ENCODE measurements at places on chromosomes 12 and 14.

- no peak for DNase-seq
These were observed 1.5 kb downstream of the CAPRIN2 start for GRCh38 chr12:30753233-30753632.

- peak; percentile 60 for DNase-seq
These were observed at the start of gene ANO2 for GRCh38 chr12:5945071-5946008. ANO2 (minus strand) TSS chr12:5945259; CDS start chr12:5945217, 42 bp downstream.

GRCh38 chr12:48681399-48681709, 684 bp downstream of the KANSL2 start:
- DNase-seq, result no peak

DNA sequence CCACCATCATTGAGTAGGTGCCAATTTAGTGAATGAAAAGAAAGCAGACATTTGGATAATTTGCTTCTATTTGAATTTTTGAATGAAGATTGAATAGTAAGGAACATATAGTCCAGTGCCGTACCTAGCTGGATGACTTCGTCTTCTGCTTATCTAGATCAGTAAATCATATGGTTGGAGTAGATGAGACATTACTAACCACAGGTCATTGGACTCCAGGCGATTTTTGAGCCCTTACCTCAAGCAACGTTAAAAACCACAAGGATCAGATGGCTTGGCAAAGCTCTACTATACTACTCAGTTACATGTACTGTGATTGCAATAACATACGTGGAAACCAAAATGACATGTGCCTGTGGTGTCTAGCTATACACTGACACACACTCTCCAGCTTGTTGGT, 1.7 kb upstream of the SPATS2 start:
- no peak for DNase-seq

DNA sequence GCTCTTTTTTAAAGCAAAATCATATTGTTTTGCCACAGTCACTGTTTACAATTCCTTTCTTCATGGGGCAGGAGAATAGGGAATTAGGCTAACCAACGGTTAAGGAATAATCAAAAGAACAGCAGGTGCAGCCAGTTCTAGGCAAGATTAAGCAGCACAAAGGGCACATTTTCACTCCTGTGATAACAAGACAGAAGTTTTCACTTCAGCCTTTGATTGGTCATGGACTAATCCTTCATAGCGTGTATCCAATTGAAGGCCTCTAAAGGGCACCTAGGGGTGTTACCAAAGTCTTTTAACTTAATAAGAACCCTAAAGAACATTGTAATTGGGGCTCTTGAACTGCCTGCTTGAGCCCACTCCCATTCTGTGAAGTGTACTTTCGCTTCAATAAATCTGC, 206.9 kb upstream of the AMIGO2 start:
- DNase-seq, result no peak

DNA sequence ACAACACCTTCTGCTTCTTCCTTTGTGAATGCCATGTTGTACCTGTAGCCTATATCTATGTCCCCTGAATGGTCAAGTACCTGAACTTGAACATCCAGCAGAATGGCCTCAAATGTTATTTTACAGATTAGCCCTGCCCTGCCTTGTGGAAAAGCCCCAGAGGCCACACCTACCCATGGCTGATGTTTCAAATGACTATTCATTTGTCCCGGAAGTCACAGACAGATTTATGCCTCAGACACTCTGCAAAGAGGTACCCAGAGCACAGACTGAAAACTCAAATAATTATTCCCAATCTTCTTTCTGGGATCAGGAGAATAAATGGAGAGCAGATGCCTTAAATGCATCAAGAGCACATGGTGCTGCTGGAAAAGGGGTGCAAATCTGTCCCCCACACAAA, 13.0 kb upstream of the DPF3 start:
- no peak for DNase-seq

DNA sequence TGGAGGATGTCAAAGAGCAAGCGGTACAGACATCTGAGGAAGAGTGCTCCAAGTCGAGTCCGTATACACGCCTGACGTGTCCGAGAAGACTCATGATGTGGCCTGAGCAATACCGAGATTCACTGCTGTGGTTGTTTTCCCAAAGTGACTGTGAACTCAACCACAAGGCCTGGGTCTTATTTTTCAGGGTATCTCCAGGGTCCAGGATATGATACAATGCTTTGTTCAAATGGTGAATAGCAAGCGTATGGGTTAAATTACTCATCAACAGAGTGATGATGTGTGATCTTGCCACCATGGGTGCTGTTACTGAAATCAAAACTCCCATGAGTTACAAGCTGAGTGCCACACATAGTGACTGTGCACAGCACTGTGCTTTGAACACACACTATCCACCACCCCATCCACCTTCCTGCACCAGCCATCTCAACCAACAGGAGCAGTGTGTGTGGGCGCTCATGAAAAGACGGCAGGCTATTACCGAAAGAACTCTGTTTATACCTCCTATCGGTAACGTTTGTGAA, 109.6 kb downstream of the BCAT1 start:
- no peak for DNase-seq

DNA sequence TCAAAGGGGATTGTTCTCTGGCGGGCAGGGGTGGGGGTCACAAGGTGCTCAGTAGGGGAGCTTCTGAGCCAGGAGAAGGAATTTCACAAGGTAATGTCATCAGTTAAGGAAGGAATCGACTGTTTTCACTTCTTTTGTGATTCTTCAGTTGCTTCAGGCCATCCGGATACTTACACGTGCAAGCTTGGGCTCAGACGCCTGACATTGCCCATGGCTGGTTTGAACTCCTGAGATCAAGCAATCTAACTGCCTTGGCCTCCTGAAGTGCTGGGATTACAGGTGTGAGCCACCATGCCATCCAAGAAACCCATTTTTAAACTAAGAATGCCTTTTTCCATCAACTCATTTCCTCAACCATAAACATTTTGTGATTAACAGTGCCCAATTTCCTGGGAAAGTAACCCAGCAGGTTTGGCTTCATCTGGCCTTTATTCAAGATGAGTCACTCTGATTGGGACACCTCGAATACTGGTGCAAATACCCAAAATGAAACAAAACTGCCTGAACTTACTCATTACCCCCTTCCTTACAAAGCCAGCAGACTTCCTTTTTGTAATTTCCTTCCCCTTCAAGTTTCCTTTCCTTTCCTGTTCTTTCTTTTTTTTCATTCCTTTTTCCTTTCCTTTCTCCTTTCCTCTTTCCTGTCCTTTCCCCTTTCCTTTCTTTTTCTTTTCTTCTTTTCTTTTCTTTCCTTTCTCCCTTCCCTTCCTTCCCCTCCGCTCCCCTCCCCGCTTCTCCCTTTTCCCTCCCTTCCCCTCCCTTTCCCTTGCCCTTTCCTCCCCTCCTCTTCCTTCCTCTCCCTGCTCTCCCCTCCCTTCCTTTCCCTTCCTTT, 10.2 kb upstream of the RNASE10 start:
- DNase-seq, result no peak

GRCh38 chr12:54154681-54155186, 34.1 kb downstream of the SMUG1 start:
- DNase-seq, result no peak

DNA sequence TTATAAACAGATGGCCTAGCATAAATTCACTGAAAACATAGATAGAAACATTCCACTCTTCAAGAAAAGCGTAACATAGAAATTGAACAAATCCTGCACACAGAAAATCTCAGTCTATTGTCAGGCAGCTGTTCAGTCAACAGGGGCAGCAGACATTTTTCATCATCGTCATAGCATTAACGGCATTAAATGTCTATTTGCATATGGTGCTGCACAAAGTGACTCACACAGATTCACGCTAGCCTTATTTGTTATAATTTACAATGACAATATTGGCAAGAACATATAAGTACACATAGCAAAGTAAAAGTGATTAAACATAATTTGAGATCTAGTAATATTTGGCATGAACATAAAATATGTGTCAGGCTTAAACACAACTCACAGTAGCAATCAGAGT, 95.7 kb downstream of the CEP128 start:
- no peak for DNase-seq

GRCh38 chr12:93200291-93200917, 177.3 kb upstream of the NUDT4 start:
- no peak for DNase-seq

DNA sequence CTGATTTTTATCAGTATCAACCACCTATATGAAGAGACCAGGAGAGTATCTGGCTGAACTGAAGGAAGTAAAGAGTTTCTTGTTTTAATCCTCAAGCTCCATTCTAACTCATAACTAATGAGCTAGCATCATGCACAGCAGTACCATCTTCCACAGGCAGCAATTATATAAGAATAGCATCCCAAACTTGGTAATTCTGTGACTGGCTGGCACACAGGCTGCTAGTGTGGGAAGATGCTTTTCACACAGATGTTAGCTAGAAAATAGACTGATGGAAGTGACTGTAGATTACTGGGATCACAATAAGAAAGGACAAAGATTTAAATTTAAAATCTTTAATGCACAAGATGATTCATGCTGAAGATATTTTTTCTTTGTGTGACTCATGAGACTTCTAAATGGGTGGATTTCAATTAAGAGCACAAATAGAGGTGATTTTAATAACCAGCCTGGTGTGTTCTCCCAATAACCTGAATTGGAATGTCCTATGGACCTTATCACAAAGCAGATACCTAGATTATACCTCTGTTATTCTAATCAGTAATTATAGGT, 417.7 kb upstream of the ATXN7L3B start:
- DNase-seq, result no peak

- DNase-seq, result no peak
These were observed 53.9 kb downstream of the METTL25 start for GRCh38 chr12:82412246-82412645.

DNA sequence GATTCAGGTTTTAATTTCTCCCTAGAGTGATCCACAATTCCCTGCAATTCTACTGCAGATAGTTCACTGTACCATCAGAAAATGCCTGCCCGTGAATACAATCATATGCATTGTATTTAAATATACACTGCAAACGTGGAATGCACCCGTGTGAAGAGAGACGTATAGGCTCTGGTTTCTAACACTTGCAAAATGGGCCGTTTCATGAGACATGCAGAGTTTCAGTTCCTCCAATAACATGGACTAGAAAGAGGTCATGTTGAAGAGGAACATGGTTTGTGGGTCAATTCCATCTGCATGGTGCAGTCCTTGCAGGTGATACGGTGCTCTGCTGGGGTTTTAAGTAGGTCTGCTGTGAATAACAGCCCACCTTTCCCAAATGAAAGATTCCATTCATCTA, 373.3 kb downstream of the TMEM132D start:
- no peak for DNase-seq

DNA sequence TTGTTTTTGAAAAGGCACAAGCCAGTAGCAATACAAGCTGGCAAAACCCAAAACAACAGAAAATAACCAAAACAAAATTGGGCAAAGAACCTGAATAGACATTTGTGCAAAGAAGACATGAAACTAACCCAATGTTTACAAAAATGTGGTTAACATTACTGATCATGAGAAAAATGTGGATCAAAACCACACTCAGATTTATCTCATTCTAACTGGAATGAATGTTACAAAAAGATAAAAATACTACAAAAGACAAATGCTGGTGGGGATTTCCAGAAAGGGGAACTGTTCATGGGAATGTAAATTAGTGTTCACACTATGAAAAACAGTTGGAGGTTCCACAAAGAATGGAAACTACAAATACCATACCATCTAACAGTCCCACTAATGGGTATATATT, 26.6 kb downstream of the ASCL4 start:
- no peak for DNase-seq

- no peak for DNase-seq
These were observed 261.8 kb downstream of the TMTC2 start for GRCh38 chr12:82948491-82948890.

DNA sequence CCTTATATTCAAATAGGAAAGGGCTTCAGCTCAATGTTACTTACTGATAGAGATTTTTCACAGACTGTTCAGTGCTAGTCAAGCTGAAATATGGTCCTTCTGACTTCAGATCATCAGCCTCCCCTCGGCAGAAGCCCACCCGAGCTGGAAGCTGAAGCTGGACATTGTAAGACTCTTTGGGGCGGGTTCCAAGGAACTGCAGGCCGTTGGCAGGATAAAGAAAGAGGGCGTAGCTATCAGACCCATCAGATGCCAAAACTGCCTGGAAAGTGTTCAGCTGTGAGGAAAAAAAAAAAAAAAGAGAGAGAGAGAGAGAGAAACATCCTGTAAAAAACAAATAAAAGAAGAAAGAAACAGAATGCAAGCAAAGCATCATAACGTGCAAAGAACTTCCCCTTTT, 8.8 kb downstream of the NID2 start:
- DNase-seq, result no peak

DNA sequence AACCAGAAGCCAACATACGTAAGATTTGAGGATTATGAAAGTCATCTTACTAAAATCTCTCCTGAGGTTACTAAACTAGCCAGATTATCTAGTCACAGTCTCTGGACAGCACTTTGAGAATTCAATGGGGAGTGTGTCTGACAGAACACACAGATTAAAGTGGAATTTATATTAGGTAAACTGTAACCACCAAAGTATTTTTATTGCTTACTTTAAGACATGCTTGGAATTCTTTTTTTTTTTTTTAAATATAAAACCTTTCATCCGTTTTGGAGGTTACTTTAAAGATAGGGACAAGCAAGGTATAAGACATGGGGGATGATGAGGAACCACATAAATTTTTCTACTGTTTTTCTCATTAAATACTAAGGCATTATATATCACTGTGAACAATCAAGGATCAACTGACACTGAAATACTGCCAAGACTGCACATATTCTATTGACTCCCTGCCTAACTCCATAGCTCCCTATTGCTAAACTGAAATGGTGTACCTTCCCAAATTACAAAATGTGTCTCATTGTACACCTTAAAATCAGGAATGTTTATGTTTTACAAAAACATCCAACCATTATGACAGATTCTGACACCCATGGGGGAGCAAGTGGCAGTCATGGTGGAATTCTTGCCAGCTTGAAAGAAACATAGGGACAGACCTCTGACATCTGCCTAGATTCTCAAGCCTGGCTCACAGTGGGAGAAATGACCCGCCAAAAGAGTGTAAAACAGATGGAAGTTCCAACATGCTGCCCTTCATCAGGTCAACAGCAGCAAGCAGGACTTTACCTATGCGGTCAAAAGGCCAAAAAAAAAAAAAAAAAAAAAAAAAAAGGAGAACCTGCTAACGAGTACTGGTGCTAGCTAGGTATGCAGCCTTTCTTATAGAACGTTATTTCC, 239.3 kb downstream of the MED13L start:
- DNase-seq, result no peak

GRCh38 chr14:64501411-64502171, 2.0 kb downstream of the ZBTB25 start:
- DNase-seq, result no peak

GRCh38 chr12:49109641-49110463, 795 bp downstream of the LMBR1L start:
- peak; percentile 68 for DNase-seq

DNA sequence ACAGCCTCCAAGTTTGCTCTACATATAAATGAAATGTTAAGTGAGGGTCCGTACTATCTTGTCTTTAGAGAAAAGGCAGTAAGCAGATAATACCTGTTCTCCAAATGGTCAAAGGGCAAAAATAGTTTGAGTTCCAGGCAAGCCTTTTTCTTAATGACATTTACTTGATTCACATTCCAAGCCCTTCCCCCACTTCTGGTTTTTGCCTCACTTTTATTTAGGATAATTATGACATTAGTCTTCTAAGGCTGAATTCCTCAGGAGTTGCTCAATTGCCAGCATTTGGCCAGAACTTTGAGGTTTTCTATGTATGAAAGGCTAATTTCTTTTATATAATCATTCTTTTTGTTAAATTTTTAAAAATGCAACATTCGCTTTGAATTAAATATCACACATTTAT, 62.5 kb upstream of the DUSP6 start:
- DNase-seq, result no peak

Measured in right forelimb (tissue), 1 donor.